ENCODE measurements at places on chromosomes 5 and 9.
A peak's percentile ranks its signal among the peaks of the same experiment; 100 is the strongest.

- no peak for DNase-seq
These were observed 138.8 kb downstream of the GRIA1 start for GRCh38 chr5:153629027-153629895.

- DNase-seq = peak; percentile 81
These were observed 599 bp downstream of the MLLT3 start for GRCh38 chr9:20621471-20622329.

DNA sequence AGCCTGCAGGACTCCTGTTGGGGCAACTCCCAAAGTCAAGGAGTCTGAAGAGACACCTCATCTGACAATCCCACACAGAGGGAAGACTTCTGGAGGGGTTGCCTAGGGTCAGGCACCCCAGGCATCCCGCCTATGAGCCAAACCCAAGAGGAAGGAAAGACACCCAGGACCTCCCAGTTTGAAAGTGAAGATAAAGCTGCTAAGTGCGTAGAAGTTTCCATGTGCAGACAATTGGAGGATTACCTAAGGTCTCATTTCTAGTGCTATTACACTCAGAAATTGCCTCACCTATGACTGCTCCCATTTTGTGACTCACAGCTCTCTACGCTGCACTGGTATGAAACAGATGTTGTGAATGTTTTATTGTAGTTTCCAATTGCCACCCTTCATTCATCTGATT, 322.9 kb downstream of the SLIT3 start:
- no peak for DNase-seq

DNA sequence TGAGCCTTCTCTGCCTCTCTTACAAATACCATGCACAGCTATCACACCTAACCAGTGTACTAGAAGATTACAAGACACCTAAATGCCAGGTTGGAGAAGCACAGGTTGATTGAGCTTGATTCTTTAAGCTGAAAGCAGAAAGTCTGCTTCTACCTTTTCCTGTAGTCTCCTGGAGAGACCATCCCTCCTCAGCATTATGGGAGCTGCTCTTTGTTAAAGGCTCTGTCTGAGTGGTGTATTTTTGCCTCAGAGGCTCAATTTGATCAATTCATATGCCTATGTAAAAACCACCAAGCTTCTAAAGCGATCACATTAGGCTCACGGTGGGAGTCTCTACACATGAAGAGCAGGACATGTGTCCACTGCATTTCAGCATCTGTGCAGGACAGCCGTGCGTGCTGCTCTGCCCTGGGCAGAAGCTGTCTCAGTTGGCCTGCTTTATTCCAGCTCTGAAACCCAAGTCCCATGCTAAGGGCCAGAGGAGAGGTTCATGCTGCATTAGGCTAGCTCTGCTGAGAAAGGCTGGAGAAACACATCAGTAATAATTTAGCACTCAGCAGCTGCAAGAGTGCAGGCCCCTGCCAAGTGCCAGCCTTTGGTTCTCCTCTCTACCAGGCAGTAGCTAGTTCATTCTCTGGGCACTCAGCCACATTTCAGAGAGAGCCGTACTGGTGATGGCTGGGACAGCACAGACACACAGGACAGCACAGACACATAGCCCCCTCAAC, 41.7 kb downstream of the TMEM167A start:
- DNase-seq = no peak

GRCh38 chr9:137972355-137972987, 94.9 kb downstream of the CACNA1B start:
- DNase-seq = no peak

DNA sequence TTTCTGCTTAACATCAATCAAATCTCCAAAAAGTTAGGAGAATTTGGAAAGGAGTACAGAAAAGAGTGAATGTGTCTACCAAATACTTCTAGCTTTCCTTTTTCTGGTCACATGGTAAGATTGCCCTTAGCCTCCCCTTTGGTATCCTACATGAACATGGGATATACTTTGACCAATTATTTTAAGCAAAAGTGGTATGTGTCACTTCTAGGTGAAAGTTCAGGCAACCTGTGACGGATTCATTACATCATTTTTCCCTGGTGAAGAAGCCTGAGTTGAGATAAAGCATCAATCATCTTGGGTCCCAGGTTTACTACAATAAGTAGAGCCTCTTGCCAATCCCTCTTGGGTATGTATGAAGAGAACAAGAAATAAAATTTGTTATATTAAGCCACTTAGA, 419.2 kb downstream of the PDE4D start:
- DNase-seq = no peak

DNA sequence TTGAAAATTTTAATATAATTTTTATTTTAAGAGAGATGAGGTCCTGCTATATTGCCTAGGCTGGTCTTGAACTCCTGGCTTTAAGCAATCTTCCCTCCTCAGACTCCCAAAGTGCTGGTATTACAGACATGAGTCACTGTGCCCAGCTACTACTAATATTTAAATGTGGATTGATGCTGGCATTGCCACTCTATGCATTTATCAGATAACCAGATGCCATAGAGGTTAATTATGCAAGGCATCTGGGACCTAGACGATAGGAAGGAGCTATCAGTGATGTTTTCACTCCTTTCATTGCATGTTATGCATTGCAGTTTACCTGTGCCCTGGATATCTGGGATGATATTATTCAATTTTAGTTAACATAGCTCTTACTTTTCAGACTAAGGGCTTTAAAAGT, 127.0 kb downstream of the RPS23 start:
- DNase-seq = no peak

GRCh38 chr9:101477736-101478135, 42.2 kb upstream of the ALDOB start:
- DNase-seq = no peak

DNA sequence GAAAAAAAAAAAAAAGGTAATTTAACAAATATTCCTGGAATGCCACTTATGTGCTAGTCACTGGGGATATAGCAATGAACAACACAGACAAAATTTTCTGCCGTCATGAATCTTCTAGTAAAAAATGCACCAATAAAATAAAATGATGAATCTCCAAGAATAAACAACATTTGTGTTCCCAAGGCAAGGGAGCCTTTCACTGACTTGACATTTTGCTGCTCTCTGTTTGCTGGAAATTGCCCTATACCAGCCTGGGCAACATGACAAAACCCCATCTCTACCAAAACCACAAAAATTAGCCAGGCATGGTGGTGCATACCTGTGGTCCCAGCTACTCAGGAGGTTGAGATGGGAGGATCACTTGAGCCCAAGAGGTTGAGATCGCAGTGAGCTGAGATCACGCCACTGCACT, 64.5 kb upstream of the ERBIN start:
- DNase-seq = no peak

DNA sequence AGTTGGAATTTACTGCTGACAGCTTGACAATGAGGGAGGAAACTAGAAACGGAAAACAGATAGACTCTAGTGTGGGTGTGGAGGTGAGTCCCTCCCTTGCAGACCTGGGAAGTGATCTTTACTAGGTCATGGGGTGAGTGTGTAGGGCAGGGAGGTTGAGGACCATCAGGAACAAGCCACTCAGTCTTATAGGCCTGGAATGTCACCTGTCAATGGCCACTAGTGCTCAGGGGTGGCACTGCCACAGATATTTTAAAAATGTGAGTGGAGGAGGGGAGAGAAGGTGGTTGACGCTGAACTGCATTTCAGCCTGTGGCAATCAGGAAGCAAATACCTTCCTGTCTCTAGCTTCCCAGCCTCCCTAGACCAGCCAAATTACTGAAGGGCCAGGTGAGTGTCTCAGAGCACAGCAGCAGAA, 9.0 kb downstream of the OR2S2 start:
- no peak for DNase-seq

DNA sequence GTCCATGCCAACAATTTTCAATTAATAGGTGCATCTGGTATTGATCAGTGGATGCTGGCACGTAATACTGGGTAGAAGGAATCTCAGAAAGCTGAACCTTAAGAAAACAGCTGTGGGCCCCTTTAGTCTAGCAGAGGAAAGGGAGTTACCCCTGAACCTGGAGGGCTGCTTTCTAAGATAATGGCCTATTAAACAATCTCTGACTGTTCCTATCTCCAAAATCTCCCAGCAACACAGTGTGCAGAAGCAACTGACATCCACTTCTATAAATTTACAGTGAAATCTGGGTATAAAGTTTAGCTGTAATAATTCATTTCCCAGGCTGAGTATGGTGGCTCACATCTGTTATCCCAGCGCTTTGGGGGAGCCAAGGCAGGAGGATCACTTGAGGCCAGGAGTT, 198.8 kb downstream of the MAPKAP1 start:
- no peak for DNase-seq

- peak; percentile 39 for DNase-seq
These were observed 566.8 kb upstream of the DMAC1 start for GRCh38 chr9:8366161-8366926.
